Spleen (tissue), 13 donors: ENCODE measurements at places on chromosomes 7 and 10. TPM values are rescaled to one million over a fixed set of nuclear protein-coding genes. Genes with fewer than 3 reads are reported as not detected.

AEBP1 gene
- 106 TPM for total RNA-seq

CNPY1 gene
- total RNA-seq: not detected

CRPPA gene
- total RNA-seq: 1.5 TPM

MUC12 gene
- 0.07 TPM for total RNA-seq

GPR85 gene
- 11.3 TPM for total RNA-seq

CALML3 gene
- not detected for total RNA-seq

PDE1C gene
- total RNA-seq: 2.1 TPM

DNA sequence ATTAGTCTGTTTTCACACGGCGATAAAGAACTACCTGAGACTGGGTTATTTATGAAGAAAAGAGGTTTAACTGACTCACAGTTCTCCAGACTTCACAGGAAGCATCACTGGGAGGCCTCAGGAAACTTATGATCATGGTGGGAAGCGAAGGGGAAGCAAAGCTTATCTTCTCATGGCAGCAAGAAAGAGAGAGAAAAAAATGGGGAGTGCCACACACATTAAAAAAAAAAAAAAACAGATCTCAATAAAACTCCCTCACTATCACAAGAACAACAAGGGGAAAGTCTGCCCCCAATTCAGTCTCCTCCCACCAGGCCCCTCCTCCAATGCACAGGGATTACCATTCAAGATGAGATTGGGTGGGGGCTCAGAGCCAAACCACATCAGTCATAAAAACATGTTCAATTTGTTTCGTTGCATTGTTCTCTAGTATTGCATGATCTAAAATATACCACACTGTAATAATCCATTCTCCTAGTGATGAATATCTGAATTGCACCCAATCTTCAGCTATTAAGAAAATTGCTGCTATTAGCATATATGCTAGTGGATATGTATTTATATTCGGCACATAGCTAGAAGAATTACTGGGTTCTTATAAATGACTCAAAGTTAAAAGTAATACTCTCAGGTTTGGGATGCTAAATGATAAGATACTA, 328.9 kb upstream of the KCND2 start:
- no peak overlapping the region for H3K4me3 ChIP-seq
- no peak for DNase-seq
- H3K27me3 ChIP-seq: no peaks in the 10 kb centered on the region
- H3K27ac ChIP-seq: no peak overlapping the region

- no peak overlapping the region for H3K27ac ChIP-seq
- no peaks in the 10 kb centered on the region for H3K27me3 ChIP-seq
- peaks cover 5% of the 10 kb centered on the region for H3K4me1 ChIP-seq
- DNase-seq: no peak
- H3K4me3 ChIP-seq: no peak overlapping the region
Observed at GRCh38 chr10:49273626-49274025, 25.3 kb upstream of the C10orf71 start.

DNA sequence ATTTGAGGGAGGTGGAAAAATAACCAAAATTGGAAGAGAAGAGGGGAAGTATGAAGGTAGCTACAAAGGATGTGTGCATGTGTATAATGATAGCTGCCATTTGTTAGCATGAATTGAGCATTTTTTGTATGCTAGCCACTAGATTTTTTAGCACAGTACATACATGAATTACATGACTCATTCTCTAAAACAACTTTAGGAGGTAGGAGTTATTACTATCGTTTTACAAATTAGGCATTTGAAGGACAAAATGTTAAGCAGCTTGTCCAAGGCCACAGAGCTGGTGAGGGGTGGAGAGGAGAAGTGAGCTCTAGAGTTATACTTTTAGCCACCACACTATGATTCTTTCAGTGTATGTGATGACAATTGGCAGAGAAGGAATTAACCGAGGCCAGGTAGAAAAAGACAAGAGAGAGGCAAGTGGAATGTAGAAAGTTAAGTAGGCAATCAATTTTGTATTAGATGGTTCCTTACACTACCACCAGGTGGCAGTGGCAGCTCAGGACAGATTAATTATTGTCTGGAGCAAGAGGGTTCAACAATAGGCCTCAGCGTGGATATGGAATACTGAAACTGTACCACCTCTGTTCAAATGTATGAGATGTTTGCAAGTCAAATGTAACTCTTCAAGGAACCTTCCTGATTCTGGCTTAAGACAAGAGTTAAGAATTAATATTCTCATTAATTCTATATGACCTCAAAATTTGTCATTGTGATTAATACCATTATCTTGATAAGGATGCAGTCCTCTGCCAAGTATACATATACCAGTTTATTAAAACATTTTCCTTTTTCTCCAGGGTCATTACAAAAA, 128.0 kb downstream of the MBL2 start:
- no peak overlapping the region for H3K4me3 ChIP-seq
- no peak overlapping the region for H3K27ac ChIP-seq
- H3K27me3 ChIP-seq: no peaks in the 10 kb centered on the region
- no peaks in the 10 kb centered on the region for H3K36me3 ChIP-seq

DNA sequence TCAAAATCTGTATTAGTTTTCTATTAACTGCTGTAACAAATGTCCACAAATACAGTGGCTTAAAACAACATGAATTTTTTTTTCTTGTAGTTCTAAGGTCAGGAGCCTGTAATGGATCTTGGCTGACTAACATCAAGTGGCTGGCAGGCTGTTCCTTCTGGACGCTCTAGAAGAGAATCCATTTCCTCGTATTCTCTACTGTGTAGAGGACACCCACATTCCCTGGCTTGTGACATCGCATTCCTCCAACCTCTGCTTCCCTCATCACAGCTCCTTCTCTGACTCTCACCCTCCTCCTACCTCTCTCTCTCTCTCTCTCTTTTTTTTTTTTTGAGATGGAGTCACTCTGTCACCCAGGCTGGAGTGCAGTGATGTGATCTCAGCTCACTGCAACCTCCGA, 4.8 kb upstream of the CALHM1 start:
- H3K36me3 ChIP-seq: no peaks in the 10 kb centered on the region
- no peak overlapping the region for H3K4me3 ChIP-seq
- DNase-seq: no peak
- H3K4me1 ChIP-seq: peaks cover 24% of the 10 kb centered on the region
- H3K27ac ChIP-seq: no peak overlapping the region

DNA sequence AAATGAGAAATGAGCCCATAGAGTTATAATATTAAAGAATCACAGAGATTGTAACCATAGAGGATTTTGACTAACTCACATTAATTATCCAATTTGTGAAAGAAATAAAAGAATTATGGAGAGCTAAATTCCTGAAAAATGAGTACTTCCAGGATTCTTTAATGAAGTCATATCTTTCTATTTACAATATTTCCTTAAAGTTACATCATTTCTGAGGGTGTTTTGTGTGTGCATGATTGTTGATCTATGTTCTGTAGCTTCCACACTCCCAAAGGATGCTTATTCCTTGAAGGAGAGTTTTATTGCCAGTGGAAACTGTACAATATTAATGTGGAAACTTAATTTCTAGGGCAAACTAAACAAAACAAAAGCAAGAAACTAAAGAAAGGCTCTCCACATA, 299.6 kb downstream of the MDFIC start:
- H3K27ac ChIP-seq: no peak overlapping the region
- H3K4me3 ChIP-seq: no peak overlapping the region
- H3K36me3 ChIP-seq: no peaks in the 10 kb centered on the region
- no peak for DNase-seq
- H3K4me1 ChIP-seq: no peaks in the 10 kb centered on the region

- no peaks in the 10 kb centered on the region for H3K27me3 ChIP-seq
- no peaks in the 10 kb centered on the region for H3K36me3 ChIP-seq
- H3K4me1 ChIP-seq: no peaks in the 10 kb centered on the region
Observed at GRCh38 chr10:5573968-5574641, 49.3 kb downstream of the CALML3 start.

DNA sequence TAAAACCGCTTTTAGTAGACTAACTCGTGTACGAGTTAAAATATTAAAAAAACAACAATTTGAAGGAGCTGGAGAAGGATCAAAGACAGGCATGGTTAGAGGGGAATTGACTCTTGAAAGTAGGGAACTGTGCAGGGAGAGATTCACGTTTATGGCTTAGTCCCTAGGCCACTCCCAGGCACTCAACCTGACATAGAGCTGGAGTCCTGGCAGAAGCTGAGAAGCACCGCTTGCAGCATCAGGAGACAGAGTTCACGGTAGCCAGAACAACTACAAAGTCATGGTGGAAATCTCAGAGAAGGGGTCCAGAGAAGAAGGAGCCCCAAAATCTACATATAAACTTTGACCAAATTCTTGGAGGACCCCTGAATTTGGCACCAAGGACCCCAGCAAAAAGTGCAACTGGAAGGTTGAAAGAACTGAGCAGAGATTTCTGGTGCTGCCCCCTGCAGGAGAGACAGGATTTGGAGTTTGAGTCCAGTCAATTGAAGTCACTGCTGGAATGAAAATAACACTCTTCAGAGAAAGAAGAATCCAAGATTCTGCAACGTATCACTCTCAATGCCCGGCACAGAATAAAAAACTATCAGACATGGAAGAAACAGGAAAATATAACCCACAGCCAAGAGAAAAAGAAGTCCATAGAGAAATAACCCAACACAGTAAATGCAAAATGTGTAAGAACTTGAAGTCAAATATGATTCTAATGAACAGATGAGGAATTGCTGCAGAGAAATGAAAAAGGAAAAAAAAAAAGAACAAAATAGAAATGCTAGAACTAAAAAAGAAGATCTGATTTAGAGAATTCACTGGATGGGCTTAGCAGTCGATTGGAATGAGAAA, 493.3 kb upstream of the PODXL start:
- H3K27me3 ChIP-seq: no peaks in the 10 kb centered on the region
- no peak overlapping the region for H3K27ac ChIP-seq
- no peak for DNase-seq

DNA sequence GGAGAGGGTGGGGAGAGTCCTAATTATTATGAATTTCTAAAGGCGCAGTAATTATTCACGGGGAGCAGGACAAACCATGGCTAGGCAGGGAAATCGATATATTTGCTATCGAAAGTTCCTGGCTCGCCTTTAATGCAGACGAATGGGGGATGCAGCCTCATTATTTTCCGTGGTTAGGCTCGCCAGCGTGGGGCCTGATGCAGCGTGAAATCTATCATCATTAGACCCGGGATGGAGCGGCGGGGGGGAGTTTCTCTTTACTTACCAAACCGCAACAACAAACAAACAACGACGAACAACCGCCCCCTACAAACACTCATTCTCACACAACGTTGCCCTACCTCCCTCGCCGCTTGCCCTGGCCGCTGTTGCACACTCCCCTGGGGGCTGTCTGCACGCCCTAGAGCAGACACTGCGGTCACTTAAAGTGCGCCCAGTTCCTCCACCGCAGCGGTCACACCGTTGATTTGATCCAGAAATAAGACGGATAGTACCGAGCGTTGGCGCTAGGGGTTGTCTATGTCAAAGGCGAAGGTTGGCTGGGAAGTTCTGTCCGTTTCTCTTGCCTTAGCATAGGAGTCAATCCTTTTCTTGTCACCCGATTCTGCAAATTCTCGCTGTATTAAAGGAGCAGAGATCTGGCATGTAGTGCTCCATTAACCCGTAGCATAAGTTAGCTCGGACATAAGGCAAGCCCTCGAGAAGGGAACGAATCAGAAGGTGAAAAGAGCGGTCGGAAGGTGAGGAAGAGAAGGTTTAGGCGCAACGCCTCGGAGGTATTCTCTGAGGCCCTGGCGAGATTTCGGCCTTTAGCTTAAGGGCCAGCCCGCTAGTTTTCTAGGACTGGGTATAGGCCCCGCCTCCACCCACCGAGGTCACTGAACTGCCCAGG, 10.4 kb downstream of the NXPH1 start:
- no peak for DNase-seq
- H3K36me3 ChIP-seq: no peaks in the 10 kb centered on the region
- no peak overlapping the region for H3K27ac ChIP-seq
- H3K27me3 ChIP-seq: peaks cover 91% of the 10 kb centered on the region

DNA sequence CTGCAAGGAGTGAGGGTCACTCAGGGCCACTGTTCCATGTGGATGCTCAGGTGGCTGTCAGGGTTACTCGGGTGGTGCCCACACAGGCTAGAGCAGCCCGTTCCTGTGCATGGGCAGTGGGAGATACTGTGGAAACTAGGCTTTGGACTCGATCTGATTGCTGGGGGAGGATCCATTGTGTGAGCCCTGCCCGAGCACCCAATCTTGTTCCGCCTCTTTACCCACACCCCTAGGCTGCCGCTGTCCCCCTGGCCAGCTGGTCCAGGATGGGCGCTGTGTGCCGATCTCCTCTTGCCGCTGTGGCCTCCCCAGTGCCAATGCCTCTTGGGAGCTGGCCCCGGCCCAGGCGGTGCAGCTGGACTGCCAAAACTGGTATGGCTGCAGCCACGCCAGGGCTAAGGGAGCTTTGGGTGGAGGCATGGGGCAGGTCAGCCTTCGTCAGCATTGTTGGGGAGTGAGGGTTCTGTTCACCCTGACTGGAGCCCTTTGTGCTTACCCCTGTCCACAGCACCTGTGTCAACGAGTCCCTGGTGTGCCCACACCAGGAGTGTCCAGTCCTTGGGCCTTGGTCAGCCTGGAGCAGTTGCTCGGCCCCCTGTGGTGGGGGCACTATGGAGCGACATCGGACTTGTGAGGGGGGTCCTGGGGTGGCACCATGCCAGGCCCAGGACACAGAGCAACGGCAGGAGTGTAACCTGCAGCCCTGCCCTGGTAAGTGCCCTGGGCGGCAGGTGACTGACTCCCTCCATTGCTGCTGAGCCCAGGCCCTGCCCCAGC, 12.4 kb upstream of the ZNF862 start:
- H3K36me3 ChIP-seq: no peaks in the 10 kb centered on the region
- no peaks in the 10 kb centered on the region for H3K27me3 ChIP-seq
- peak; percentile 69 for DNase-seq
- no peaks in the 10 kb centered on the region for H3K4me1 ChIP-seq

GRCh38 chr7:45921381-45921698, 268 bp upstream of the IGFBP3 start:
- H3K4me1 ChIP-seq: peaks cover 5% of the 10 kb centered on the region
- H3K36me3 ChIP-seq: no peaks in the 10 kb centered on the region
- peak overlapping the region; percentile 50 for H3K4me3 ChIP-seq
- peaks cover 71% of the 10 kb centered on the region for H3K27me3 ChIP-seq
- H3K27ac ChIP-seq: no peak overlapping the region

- DNase-seq: peak; percentile 69
- H3K4me3 ChIP-seq: no peak overlapping the region
Observed at GRCh38 chr10:114276671-114277070, 37.6 kb downstream of the VWA2 start.

DNA sequence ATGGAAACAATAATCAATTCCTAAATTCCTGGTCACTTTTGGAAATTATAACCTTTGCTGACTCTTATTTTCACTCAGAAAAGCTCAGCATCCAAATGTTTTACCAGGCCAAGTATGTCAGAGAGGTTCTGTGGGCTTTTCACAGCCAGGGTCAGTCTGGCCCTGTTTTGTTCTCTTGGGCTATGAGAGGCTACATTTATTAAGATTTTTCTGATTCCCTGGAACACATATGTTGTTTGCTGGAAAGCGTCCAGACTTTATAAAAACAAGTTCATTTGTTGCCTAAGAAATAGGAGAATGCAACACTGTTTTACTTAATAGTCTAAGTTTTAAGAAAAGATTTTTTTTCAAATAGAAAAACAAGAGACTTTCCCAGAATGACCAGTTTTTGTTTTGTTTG, 238.4 kb upstream of the PLXDC2 start:
- no peaks in the 10 kb centered on the region for H3K36me3 ChIP-seq
- no peak overlapping the region for H3K27ac ChIP-seq
- no peaks in the 10 kb centered on the region for H3K4me1 ChIP-seq
- no peak overlapping the region for H3K4me3 ChIP-seq
- no peaks in the 10 kb centered on the region for H3K27me3 ChIP-seq

- H3K27me3 ChIP-seq: no peaks in the 10 kb centered on the region
- no peaks in the 10 kb centered on the region for H3K4me1 ChIP-seq
- no peak overlapping the region for H3K4me3 ChIP-seq
- DNase-seq: no peak
Observed at GRCh38 chr7:21412957-21413356, 14.9 kb upstream of the SP4 start.
